Activated T-cell treated with anti-CD3 and anti-CD28 coated beads, Interleukin-2, amount 50 U/mL, for 4 hours (primary cell): ENCODE measurements at places on chromosomes 4 and X. TPM values are rescaled to one million over a fixed set of nuclear protein-coding genes. Genes with fewer than 3 reads are reported as not detected.

- DNase-seq = no peak
Measured at GRCh38 chr4:114561590-114561989, 37.0 kb upstream of the UGT8 start.

DNA sequence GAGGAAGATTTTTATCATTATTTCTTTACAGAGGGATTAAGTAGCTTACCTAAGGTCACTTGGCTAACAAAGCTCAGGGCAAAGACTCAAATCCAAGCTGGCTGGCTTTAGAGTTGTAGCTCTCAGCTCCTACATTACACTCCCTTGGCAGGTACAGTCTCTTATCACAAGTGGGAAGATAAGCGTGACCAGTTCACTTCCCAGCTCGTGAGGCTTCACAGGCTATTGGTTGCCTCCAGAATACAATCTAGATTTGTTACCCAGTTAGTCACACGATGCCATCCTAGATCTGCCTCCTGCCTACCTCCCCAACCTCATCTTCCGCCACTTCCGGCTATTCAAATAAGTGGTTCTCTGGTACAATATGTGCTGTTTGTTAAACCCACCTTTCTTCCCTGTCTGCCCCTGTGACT, 3.7 kb downstream of the MMRN1 start:
- DNase-seq = no peak

DNA sequence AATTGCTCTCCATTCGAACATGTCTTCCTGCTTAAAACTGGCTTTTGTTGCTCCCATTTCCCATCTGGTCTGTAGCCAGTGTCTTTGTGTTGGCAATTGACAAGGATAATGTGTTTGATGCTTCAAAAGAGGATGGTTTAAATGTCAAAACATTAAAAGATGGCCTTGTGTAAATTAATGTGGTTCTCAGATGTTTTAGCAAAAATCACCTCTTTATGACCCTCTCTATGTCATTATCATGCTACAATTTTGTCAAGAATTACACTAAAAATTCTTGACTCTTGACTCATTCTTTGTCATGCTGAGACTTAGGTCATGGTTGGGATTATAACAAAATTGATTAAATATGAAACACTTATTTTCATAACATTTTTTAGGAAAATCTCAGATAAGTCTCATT, 47.4 kb downstream of the TMEM131L start:
- no peak for DNase-seq

DNA sequence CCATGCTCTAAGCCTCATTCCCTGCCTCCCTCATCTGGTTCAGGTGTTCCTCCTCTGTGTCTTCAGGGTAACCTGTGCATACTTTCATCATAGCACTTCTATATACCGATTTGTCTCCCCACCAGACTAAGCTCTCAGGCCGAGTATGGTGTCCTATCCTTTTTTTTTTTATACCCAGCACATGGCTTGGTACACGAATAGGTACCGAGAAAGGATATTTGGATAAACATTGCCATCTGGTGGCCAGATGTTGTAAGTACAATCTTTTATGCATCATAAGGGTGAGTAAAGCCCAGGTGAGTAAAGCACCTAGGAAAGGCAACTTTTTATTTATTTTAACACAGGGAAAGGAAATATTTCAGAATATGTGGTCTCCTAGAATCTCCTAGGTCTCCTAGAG, 68.4 kb downstream of the MID2 start:
- DNase-seq = no peak

DNA sequence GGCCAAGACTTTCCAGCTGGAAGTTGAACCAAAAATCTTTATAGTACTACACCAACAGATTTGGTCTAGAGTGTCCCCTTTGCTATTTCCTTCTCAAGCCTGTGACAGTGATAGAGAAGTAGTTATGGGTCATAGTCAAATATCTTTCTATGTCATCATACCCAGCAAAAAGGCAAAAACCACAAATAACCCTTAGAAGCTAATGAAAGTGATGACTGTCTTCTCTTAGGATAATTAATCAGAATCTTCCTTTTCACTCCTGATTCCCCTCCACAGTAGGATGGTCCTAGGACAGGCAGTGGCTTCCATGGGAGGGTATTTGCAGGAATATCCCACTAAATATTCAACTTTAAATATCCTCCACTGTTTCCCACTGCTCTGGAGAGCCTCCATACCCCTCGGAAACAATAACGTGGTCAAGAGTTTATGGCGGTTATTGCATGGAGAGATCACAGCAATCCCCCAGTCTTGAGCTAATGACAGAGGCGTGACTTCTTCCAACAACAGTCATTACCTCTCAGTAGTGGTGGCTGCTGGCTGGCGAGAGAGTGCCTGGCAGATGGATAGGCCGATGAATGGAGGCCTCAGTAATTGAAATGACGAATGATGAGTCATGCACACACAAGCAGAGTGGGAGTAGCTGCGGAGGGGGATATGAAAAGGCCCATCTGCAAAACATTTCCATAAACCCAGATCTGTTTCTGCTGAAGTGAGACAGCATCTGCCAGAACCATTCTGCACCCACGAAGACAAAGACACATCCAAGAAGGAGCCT, 154.9 kb downstream of the STK32B start:
- DNase-seq = no peak

- DNase-seq = no peak
Measured at GRCh38 chr4:7989654-7990053, 50.0 kb upstream of the AFAP1 start.

DNA sequence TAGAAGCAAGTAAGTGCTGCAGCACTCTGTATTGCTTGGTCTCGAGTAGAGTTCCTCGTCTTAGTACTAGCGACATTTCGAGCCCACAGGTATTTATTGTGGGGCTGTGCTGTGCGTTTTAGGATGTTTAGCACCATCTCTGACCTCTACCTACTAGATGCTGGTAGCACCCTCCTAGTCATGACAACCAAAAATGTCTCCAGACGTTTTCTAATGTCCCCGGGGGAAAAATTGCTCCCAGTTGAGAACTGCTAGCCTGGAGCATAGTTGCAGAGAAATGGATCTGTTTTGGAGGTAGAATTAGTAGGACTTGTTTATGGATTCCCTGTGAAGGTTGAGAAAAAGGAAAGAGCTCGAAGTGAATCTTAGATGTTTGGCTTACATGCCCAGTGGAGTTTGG, 287.2 kb downstream of the TENM3 start:
- no peak for DNase-seq

- DNase-seq = no peak
Measured at GRCh38 chr4:148770377-148770776, 328.2 kb upstream of the NR3C2 start.

DNA sequence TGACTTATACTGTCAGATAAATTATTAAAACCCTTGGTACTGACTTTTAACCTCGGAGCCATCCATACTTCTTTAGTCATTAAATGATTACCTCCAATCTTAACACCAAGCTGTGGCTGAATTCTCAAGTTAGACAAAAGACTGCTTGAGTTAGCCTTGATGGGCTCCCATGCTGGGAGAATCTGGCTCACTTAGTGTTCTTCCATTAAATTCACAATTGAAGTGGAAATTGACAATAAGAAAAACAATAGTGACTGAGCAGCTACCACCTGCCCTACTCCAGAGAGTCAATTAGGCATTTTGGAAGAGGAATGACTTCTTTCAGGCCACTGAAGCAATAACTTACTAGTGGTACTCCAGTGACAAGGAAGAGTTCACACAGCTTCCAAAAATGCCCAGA, 503.0 kb upstream of the CPXCR1 start:
- no peak for DNase-seq

DNA sequence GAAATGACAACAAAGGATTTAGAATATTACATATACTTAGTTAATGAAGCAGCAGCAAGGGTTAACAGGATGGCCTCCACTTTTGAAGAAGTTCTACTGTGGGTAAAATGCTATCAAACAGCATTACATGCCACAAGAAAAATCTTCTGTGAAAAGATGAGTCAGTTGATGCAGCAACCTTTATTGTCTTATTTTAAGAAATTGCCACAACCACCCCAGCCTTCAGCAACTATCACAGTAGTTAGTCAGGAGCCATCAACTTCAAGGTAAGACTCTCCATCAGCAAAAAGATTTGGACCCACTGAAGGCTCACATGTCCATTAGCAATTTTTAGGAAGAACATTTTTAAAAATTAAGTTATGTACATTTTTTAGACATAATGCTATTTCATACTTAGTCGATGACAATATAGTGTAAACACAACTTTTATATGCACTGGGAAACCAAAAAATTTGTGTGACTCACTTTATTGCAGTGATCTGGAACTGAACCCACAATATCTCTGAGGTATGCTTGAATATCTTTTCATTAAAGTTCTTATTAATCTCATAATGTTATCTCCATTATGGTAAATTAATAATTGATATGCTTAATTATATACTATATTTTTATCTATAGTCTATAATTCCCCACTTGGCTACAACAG, 81.2 kb downstream of the SPCS3 start:
- no peak for DNase-seq

DNA sequence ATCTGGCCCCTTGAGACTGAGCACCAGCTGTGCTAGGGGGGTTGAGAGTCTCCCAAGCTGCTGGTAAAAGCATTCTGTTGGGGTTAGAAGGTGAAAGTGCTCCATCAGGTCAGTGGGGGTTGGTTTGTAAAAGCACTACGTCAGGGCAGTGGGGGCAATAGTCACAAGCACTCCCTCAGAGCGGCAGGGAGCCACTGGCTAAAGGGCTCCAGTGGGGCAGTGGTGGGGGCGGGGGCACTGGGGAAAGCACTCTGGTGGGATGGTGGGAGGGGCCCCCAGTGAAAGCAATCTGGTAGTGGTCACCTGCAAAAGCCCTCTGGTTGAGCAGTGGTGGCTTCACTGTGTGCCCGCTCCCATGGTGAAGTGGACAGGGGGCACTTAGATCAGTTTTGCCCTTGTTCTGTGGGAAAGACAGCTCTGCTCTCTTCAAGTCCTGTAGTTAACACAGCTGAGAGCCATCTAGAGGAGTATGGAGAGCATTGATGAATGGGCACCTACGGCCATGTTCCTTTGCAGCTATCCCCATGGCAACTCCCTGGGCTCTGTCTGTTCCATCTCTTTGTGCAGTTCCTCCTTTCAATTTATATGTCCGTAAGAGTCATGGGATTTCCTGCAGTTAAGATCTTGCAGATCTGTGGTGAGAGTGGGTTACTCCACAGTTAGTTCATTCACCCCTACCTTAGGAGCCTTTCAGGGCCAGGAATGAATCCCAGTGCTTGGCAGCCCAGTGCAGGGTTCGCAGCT, 106.4 kb downstream of the SH3BGRL start:
- DNase-seq = no peak

- DNase-seq = no peak
Measured at GRCh38 chr4:155722816-155723499, 35.9 kb upstream of the GUCY1B1 start.

- no peak for DNase-seq
Measured at GRCh38 chrX:135010921-135011320, 11.4 kb downstream of the RTL8B start.

DNA sequence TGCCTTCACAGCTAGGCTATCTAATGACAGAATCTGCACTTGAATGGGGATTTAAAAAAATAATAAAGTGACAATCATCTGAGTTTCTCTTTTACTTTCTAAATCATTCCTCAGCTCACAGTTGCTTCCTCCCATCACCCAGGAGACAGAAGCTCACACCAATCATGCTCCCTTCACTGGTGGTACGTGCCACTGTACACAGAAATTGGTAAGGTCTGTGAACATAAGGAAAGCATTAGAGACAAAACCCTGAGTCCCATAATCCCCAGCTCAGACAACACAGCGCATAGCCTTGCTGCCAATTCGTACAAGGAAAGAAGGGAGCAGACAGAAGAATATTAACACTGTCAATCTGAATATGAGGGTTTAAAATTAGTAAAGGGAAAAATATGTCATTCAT, 133.1 kb downstream of the IDS start:
- no peak for DNase-seq

GRCh38 chr4:185343726-185344581, 51.8 kb downstream of the LRP2BP start:
- no peak for DNase-seq

DNA sequence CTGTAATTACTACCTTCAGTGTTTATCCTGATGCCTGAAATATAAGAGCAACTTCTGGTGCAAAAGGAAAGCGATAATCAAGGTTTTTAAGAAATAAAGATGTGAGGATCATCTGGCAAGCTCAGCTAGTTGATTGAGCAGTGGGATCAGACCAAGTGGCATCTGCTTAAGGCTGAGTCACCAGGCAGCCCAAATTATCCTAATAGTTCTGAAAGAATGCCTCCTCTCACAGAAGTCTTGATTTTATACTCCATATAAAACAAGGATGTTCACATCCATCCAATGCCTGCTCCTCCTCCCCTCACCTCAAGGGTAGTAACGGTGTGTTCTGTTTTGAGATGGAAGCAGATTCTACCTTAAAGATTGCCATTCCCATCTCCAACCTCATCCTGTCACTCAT, 134.5 kb upstream of the RASGEF1B start:
- no peak for DNase-seq

- DNase-seq = no peak
Measured at GRCh38 chrX:68252664-68253063, 180.6 kb downstream of the OPHN1 start.

- no peak for DNase-seq
Measured at GRCh38 chr4:25667931-25668557, 12.4 kb downstream of the SLC34A2 start.

GRCh38 chrX:38552721-38553120, 8.6 kb upstream of the TSPAN7 start:
- DNase-seq = no peak

GRCh38 chr4:56648021-56648823, 32.9 kb downstream of the HOPX start:
- DNase-seq = no peak

- no peak for DNase-seq
Measured at GRCh38 chr4:170398218-170398617, 308.5 kb upstream of the AADAT start.

GRCh38 chr4:52408032-52408431, 251.1 kb downstream of the USP46 start:
- no peak for DNase-seq

- no peak for DNase-seq
Measured at GRCh38 chrX:123807835-123808416, 51.9 kb upstream of the XIAP start.

DNA sequence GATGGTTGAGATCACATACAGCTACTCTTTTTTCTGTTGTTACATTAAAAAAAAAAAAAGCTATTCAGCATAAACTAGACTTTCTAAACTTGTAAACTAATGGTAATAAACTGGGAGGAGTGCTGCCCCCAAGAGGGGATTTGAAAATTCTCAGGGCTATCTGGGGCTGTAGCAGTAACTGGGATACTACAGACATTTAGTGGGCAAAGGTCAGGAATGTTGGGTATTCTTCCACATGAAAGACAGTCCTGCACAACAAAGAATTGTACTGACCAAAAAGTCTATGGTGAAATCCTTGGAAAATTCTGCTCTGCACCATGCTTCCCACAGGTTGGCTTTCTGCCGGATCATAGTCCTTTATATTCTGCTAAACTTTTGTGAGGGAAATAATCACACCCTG, 232.6 kb upstream of the BOD1L1 start:
- no peak for DNase-seq

Gene ERCC6L
- 4.3 TPM for total RNA-seq

Gene COL4A5
- 0.33 TPM for total RNA-seq

Gene GPR173
- total RNA-seq = not detected

Gene LPAR4
- not detected for total RNA-seq

Gene SMIM43
- total RNA-seq = not detected

Gene TMPRSS11F
- total RNA-seq = not detected
